ENCODE measurements at places on chromosomes 16 and 17. TPM values are rescaled to one million over a fixed set of nuclear protein-coding genes. Genes with fewer than 3 reads are reported as not detected.

The MTHFSD gene
- 26.2 TPM for polyA plus RNA-seq

The APOH gene
- polyA plus RNA-seq = 0.20 TPM

The GP2 gene
- 11.7 TPM for polyA plus RNA-seq

The USP31 gene
- 6.4 TPM for polyA plus RNA-seq

The GNAO1 gene
- polyA plus RNA-seq = 6.9 TPM

DNA sequence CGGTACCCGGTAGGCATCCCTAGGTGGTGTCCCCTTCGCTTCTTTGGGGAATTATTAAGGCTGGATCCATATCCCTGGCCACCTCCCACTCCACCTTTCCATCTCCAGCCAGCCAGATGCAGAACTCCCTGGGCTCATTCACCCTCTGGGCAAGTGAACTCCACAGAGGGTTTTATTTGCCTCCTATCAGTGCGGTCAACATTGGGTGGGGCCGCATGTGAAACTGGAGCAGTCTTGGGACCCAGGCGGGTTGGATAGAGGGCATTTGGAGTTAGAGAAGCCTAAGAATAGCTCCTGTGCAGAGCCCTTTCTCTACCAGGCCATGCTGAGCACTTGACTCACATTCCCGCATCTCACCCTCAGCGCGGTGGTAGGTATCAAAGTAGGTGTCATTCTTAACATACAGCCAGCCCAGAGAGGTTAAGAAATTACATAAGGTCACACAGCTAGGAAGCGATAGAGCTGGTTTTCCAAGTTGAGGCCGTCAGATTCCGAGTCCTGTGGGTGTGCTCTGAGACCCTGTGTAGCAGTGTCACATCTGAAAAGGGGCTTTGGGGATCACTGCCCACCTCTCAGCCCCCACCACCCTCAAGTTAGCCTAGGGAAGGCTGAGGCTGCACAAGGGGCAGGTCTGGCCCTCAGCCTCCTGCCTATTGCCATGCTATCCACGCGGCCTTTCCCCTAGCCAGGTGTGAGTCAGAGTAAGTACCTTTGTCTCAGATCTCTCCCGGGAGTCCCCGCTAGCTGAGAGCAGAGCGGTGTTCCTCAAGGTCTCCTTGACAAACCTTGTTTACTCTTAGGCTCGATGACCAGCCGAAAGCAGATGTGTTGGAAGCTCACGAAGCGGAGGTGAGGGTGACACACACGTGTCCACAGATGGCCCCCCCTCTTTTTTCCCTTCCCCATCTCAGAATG is 26.9 kb upstream of the LGALS9 start:
- no peak for DNase-seq

DNA sequence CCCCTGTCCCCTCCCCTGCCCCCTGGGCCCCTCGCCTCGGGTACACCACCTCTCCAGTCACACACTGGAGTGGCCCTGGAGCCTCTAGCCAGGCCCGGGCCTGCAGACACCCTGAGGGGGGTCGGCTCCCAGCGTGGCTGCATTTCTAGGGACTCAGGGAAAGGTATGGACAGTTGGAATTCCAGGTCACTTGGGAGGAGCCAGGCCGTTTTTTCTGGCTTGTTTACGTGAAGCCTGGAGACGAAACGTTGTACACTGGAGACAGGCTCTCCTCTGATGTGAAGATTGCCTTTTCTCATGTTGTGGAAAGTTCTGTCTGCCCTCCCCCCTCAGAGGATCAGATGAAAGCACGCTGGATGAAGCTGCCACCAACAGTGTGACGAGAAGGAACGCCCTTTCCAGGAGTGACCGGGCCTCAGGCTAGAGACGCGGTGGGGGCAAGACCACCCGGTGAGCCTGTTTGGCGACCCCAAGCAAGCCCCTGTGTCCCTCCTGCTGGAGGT is 4.0 kb upstream of the PPP1R27 start:
- no peak for DNase-seq

DNA sequence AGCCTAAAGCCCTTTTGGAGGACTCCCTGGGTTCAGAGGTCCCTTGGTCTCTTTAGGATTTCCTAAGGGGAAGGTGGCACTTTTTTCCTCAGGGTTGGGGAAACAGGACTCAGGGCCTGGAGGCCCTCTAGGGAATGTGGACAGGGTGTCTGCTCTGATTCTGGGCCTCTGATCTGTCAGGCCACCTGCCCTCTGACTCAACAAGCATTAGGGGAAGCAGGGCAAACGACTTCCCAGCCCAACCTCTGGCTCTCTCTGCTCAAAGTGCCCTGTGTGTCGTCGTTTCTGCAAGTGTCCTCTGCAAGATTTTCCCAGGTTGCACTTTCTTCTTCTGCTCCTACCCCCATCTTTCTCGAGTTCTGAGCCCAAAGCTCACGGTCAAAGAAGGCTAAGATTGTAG is 6.6 kb upstream of the IGFBP4 start:
- DNase-seq = no peak

DNA sequence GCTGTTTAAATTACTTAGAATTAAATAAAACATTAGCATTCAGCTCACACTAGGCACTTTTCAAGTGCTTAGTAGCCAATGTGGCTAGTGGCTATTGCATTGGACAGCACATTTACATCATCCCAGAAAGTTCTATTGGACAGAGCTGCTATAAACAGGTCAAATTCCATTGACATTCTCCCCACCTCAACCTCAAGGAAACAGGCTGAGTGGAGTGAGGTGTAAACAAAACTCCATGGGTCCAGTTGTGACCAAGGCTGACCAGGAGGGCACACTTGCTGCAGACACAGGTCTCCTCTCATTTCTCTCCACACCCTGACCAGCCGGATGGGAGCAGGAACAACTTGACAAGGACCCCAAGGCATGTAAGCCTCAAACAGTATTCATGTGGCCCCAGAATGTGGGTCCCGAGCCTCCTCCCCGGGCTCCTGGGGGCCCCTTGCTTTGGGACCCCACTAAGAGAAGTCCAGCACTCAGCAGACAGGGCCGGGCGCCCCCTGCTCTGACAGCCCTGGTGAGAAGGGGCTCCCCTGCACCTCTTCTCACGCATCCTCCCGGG is 488 bp downstream of the C17orf113 start:
- no peak for DNase-seq

DNA sequence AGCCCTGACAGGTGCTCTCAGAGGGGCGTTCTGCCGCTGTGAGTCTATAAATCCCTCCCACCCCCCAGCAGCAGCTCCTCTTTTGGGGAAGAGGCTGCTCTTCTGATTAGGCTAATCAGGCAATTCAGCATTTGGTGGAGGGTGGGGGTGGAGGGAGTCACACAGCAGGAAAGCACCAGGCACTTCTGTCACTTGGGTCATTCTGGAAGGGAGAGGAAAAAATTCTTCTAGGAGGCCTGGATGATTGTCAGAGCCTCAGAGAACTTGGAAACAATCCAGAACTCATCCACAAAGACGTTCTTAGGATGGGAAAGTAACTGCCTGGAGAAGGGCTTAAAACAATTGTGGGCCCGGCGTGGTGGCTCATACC is 7.3 kb upstream of the SSTR2 start:
- DNase-seq = no peak

- no peak for DNase-seq
Measured at GRCh38 chr16:29705030-29705429, 26.1 kb downstream of the QPRT start.
